ENCODE measurements at places on chromosomes 6 and 20.

- no peak for DNase-seq
Measured at GRCh38 chr20:588476-588875, 21.6 kb downstream of the TCF15 start.

DNA sequence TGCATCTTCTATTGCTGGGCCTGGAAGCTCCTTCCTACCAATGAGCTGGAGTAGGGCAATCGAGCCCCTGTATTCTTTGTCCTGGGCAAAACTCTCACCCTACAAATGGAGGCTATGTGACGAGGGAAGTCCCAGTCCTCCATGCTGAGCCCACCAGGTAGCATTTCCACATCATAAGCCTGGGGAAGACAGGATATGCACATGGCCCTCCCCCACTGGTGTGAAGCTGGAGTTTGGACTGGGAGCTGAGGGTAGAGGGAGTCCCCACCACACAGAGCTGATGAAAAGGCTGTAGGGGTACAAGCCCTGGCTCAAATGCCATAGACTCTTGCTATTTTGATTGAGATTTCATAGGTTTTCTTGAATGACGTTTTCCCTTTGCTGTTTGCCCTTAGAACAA is 99.5 kb upstream of the FOXC1 start:
- no peak for DNase-seq

GRCh38 chr6:80477591-80477990 is 371.1 kb downstream of the BCKDHB start:
- DNase-seq: no peak

DNA sequence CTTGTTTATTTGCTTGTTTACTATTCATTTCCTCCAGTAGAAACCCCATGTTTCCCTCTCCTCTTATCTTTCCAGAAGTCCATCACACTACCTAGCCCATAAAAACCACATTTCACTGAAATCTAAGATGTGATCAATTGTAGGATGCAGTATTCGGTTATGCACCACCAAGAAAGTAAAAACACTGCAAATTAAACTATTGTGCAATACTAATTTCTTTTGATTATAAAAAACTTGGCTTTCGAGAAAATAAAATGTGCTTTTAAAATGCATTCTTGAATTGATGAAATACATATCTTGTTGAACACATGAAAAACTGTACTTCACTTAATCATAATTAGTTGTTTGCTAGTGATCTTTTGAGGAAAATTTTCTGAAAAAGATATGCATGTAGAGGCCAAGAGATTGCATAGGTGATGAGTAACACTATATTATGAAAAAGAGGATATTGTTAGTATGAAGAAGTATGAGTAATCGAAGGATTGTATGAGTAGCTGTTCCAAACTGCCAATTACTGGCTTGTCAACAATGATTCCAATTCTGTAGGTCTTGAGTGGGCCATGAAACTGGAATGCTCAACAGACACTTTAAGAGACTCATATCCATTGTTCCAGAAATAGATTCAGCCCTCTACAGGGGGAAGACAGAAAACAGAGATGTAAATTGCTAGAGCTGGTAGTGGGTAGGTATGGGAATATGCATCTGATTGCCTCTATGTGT is 79.7 kb downstream of the RNF217 start:
- DNase-seq: no peak

- no peak for DNase-seq
Measured at GRCh38 chr6:48757661-48758060, 646.7 kb upstream of the PTCHD4 start.

GRCh38 chr20:2610941-2611720 is 41.3 kb upstream of the NOP56 start:
- DNase-seq: no peak

- no peak for DNase-seq
Measured at GRCh38 chr6:4295783-4296155, 160.4 kb upstream of the ECI2 start.

DNA sequence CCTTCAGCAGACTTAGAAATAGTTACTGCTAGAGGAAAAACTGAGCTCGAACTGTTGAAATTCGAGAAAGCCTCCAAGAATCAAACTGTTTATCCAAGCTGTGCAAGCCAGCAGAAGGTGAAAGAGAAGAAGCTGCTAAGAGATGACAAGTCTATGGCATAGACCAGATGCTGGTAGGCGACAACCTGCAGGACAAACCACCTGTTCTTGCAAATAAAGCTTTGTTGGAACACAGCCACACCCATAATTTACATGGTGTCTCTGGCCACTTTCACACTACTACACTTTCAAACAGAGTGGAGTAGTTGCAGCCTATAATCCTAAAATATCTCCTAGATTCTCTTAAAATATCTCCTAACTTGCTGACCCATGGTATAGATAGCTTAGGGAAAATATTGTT is 33.3 kb downstream of the TNFRSF21 start:
- DNase-seq: no peak

DNA sequence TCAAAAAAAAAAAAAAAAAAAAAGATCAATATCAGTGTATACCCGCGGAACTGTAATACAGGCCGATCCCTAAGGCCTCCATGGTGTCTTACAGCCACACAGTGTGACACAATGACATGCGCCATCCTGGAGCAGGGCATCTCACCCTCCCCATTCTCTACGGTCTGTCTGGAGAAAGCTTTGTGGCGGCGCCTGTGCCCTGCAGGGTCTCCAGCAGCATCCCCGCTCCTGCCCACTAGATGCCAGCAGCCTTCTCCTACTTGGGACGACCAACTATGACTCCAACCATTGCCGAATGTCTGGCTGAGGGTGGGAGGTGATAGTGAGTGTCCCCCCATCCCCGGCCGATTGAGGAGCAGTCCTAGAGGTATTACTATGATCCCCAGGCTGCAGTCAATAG is 558.8 kb upstream of the AGPAT4 start:
- no peak for DNase-seq

- DNase-seq: no peak
Measured at GRCh38 chr20:51397137-51397536, 145.4 kb downstream of the NFATC2 start.

GRCh38 chr6:137978252-137978896 is 111.3 kb downstream of the TNFAIP3 start:
- no peak for DNase-seq

GRCh38 chr6:73941892-73942291 is 245.9 kb downstream of the CD109 start:
- DNase-seq: no peak

GRCh38 chr20:5096463-5096862 is 23.3 kb downstream of the PCNA start:
- DNase-seq: no peak

DNA sequence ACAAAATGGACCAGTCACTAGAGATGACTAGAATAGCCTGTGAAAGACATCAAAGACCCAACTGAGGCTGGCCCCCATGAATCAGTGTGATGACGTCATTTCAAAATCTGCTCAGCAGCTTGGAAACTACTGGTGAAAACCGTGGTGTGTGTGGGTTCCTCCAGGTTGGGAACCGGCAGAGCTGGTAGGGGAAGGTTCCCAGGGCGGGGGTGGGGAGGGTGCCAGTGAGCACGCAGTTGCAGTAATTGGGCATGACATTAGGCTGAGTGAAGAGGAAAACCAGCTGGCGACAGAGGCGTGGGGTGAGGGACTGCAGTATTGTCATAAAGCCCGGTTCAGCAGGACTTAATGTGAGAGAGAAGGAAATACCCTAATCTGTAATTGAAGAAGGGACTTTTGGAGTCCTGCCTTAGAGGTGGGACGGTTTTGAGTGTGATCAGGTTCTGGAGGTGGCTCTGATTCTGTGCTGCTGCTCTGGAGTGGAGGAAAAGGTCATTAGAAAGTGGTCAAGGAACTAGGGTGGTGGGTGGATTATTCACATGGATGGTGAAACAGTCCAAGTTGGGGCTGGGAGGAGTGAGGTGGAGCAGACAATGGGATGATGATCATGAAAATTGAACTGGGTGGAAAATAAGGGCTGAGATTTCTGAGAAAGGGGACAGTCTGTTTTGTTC is 52.0 kb upstream of the MTHFD1L start:
- no peak for DNase-seq

DNA sequence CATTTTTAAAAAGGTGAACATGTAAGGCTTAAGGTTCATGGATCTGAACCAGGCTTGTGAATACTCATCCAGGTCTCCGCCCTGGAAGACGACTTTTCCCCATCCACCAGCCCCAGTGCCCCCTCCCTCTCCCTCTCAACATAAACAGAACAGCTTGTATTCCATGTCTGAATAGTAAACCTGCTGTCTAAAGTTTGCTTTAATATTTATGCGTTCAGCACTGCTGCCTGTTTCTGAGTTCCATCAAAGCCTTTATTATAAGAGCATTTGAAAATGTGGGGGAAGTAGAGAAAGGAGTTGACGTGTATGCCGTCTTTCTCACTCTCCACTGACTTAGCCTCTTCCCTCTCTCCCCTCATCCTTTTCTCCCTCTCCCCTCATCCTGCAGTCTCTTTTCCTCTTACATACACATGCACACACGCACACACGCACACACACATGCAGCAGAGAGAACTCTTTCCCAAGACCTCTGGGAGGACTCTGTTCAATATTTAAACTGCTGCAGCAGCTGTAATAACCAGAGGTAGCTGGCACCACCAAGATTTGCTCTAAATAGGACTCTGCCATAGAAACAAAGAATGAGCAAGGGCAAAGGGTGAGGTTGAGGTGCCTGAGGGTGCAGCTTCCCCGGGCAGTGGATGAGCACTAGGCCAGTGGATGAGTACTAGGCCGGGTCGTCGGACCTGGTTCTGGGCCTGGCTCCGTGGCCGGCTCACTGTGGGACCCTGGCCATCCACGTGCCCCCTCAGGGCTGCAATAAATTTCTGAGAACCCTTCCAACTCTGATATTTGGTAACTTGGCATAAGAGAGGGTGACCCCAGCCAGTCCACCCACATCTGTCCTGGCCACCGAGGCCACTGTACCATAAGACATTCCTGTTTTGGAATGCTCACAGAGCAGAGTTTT is 35.4 kb upstream of the VSTM2L start:
- DNase-seq: no peak

GRCh38 chr6:82142524-82142923 is 105.0 kb downstream of the IBTK start:
- no peak for DNase-seq

- no peak for DNase-seq
Measured at GRCh38 chr6:106910999-106911949, 63.3 kb downstream of the CD24 start.

- no peak for DNase-seq
Measured at GRCh38 chr6:118650582-118651281, 659 bp downstream of the CEP85L start.

GRCh38 chr20:46894579-46894958 is at the start of gene EYA2:
EYA2 (plus strand) TSS chr20:46894843; CDS start chr20:46990011, 95,168 bp downstream.
- DNase-seq: no peak

DNA sequence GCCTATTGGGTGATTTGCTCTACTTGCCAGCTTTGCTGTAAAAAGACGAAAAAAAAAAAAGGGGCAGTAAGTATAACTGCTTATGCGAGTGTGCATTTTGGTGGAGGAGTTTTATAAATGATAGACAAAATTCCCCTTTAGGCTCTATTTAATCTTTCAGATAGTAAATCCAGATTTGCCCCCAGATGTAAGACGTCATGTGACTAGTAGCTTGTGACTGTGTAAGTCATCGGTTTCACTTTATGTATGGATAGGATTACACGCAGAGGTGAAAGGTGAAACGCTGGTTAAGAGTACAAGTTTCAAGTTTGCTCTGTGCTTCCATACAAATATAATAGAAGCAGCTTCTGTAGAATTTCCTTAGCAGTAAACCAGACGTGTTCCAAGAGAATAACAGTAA is 7.9 kb downstream of the RAB32 start:
- DNase-seq: no peak

GRCh38 chr20:61356196-61356595 is 104.1 kb downstream of the CDH4 start:
- DNase-seq: no peak

- no peak for DNase-seq
Measured at GRCh38 chr6:157258878-157259277, 64.4 kb downstream of the TMEM242 start.

DNA sequence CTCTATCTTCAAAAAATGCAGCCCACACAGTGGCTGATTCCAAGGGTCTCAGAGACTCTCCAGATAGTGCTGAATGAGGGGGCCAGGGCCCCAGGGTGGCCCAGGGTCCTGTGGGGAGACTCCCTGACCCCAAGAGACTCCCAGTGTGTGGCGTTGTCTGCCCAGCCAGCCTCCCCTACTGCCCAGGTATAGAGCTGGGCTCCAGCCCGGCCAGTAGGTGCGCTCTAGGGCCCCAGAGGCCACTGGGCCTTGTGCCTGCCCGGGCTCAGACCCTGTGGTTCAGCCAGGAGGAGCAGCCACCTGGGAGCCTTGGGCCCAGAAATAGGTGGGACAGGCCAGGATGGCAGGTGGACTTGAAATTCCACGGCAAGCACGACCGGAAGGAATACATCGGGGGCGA is 30.3 kb upstream of the GATA5 start:
- DNase-seq: no peak

GRCh38 chr6:82874867-82875266 is 190.8 kb downstream of the UBE3D start:
- no peak for DNase-seq

GRCh38 chr6:148157841-148158240 is 184.8 kb upstream of the SASH1 start:
- DNase-seq: no peak

- no peak for DNase-seq
Measured at GRCh38 chr6:112054555-112055190, 769 bp downstream of the CCN6 start.

DNA sequence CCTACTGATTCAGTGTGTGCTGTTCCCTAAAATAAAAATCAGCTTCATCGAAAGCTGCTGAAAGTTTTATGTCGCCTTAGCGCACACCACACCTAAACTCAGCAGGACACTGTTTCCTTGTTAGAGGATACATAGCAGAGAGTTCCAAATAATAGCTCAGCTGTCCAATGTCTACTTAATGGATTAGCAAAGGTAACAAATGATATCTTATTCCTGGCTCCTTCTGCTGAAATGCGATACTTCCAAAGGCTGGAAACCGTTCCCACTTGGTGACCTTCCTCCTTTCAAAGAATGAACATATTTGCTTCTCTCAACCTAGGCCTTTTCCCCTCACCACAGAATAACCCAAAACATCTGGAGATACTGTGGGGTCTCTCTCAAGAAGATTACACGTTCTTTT is 189.5 kb upstream of the GMDS start:
- DNase-seq: no peak

- no peak for DNase-seq
Measured at GRCh38 chr6:13283331-13283730, 45.0 kb downstream of the TBC1D7 start.

GRCh38 chr6:120129228-120129627 is 779.7 kb upstream of the MAN1A1 start:
- no peak for DNase-seq

GRCh38 chr6:34521463-34522285 is 34.5 kb downstream of the SPDEF start:
- no peak for DNase-seq

GRCh38 chr20:29740601-29740950 is 1516.9 kb upstream of the DEFB115 start:
- DNase-seq: no peak

All from AG09319 (cell line).